Progenitor cell of endocrine pancreas (in vitro differentiated cells): ENCODE measurements at places on chromosomes 3 and 15.

DNA sequence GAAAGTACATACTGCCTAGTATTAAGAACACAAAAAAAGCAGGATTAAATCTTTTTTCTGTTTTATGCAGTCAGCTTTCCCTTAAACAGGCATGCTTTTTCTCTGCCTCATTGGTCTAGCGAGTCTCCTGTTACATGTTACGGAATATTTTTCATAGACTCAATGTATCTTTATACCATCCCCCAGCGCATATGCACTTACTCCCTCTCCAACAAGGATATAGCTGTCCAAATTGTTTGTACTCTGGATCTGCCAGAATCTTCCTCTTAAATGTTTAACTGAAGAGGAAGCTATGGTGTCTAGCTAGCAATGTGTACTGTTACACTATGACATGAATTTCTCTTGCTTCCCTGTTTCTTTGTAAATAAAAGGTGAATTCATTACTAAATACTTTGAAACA lies 9.2 kb upstream of the SLCO3A1 start:
- H3K4me3 ChIP-seq, result no peak overlapping the region
- no peaks in the 10 kb centered on the region for H3K4me1 ChIP-seq
- peaks cover 44% of the 10 kb centered on the region for H3K27me3 ChIP-seq
- no peak for DNase-seq
- H3K27ac ChIP-seq, result no peak overlapping the region

DNA sequence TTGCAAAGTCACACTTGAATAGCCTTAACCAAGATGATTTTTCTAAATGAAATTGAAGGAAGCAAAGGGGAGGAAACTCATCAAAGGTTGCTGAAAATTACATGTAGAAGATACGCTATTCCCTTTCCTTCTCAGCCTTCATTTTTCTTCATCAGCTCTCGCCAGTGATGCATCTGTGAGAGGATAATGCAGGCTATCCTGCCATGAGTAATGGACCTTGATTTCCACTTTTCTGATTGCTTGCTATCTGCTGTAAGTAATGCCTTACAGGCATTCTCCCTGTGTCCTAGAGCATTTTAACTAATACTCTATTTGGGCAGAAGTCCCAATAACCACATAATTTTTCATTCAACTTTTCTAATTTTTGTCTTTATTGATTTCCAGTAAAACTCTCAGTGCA lies 162.6 kb downstream of the BBX start:
- H3K4me1 ChIP-seq, result peaks cover 23% of the 10 kb centered on the region
- no peak overlapping the region for H3K27ac ChIP-seq
- H3K4me3 ChIP-seq, result no peak overlapping the region
- H3K36me3 ChIP-seq, result no peaks in the 10 kb centered on the region
- no peaks in the 10 kb centered on the region for H3K27me3 ChIP-seq

DNA sequence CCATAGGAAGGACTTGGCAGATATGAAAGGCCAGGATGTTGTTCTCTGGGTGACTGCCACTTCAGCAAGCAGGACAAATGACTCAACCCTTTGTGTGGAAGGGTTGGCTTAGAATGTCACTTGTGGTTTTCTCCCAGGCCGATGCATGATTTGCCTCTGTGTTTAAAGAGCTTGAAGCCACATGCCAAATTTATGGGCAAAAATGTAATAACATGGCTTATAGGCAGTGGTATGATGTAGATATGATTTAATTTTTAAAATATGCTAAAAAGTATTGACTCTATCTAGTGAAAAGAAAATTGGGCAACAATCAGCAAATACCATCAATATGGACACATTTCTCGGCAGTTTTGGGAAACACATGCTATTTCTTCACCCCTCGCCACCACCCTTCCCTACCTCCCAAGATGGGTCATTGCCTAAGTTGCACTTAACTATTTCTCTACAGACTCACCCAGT lies 114.6 kb downstream of the CYP19A1 start:
- DNase-seq, result no peak
- H3K27ac ChIP-seq, result no peak overlapping the region
- no peak overlapping the region for H3K4me3 ChIP-seq
- H3K4me1 ChIP-seq, result no peaks in the 10 kb centered on the region
- H3K27me3 ChIP-seq, result peaks cover 10% of the 10 kb centered on the region

DNA sequence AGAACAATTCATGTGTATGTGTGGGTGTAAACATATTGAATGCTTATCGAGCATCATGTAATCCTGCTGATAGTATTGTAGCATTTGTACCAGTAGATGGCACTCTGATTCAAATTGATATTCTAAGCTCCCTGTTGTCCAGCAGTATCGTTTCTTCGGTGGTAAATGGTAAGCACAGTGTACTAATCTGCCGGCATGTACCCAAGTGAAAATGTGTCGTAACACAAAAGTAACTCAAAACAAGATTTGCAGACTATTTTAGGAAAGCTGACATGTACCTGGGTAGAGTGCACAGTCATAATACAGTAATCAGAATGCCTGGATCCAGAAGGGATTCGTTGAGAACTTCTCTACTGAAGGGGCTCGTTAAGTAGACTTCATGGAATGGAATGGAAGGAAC lies 31.7 kb upstream of the MNS1 start:
- peaks cover 7% of the 10 kb centered on the region for H3K27me3 ChIP-seq
- H3K4me1 ChIP-seq, result peaks cover 4% of the 10 kb centered on the region
- no peaks in the 10 kb centered on the region for H3K36me3 ChIP-seq
- no peak for DNase-seq
- peak overlapping the region; percentile 1 for H3K27ac ChIP-seq
- H3K4me3 ChIP-seq, result no peak overlapping the region

GRCh38 chr3:172104471-172105072 lies 65.2 kb downstream of the FNDC3B start:
- DNase-seq, result no peak
- peaks cover 7% of the 10 kb centered on the region for H3K36me3 ChIP-seq
- peaks cover 72% of the 10 kb centered on the region for H3K4me1 ChIP-seq
- no peaks in the 10 kb centered on the region for H3K27me3 ChIP-seq
- peak overlapping the region; percentile 51 for H3K4me3 ChIP-seq

DNA sequence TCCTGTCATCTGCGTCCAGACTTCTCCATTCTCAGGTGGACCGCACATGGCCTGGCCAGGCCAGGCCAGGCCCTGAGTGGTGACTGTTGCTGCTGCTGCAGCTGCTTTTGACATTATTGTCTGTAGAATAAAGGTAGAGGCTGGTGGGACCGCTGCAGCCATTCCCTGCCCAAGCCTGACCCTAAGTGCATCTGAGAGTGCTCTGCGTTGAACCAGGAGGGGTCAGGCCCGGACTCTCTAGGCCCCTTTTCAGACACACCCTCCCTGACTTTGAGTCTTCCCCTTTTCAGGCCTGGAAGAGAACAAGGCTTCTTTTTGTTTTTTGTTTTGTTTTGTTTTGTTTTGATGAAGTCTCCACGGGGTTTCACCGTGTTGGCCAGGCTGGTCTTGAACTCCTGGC lies 54.6 kb upstream of the FLNB start:
- no peaks in the 10 kb centered on the region for H3K27me3 ChIP-seq
- DNase-seq, result no peak
- H3K4me3 ChIP-seq, result no peak overlapping the region
- H3K4me1 ChIP-seq, result peaks cover 14% of the 10 kb centered on the region
- no peak overlapping the region for H3K27ac ChIP-seq

- peaks cover 64% of the 10 kb centered on the region for H3K4me1 ChIP-seq
- H3K27ac ChIP-seq, result peak overlapping the region; percentile 99
- H3K27me3 ChIP-seq, result no peaks in the 10 kb centered on the region
Measured at GRCh38 chr15:38071211-38071972, 137.0 kb downstream of the TMCO5A start.

- H3K36me3 ChIP-seq, result no peaks in the 10 kb centered on the region
- H3K27me3 ChIP-seq, result peaks cover 15% of the 10 kb centered on the region
- peaks cover 21% of the 10 kb centered on the region for H3K4me1 ChIP-seq
- no peak for DNase-seq
Measured at GRCh38 chr15:49082960-49083359, 36.7 kb upstream of the SECISBP2L start.

DNA sequence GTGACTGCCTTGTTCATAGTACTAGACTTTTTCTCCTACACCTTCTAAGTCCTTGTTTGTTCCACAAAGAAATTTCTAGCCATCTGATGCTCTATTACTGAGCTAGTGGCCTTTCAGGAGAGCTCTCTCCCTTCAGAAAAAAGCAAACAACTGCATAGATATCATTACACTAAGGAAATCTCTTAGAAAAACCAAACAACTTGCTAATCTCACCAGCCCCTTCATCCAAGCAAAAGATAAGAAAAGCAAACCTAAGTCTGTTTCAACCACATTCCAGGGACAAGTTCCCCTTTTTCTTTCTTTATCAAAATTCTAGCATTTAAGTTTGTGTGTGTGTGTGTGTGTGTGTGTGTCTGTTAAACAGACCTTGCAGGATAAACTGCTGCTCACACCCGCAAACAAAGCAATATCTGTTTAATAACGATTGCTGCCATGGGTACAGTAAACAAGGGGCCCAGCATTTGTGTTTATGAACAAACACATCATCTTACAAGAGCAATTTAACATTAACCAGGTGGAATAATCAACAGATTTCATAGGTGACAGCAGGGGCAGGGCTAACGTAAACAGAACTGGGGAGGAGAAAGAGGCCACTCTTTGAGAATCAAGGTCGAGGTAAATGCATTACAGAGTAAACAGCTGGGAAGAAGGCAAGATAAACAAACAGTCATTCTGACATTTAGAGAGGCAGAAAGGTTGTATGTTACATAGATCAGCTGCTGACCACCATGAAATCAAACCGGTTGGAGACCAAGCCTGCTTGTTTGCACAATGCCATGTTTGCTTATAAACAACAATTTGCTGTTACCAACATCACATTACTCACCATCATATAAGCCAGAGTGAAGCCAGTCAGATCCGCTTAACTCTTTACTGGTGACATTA lies 375.1 kb downstream of the FOXP1 start:
- DNase-seq, result peak; percentile 23
- H3K36me3 ChIP-seq, result peaks cover 5% of the 10 kb centered on the region
- H3K4me1 ChIP-seq, result peaks cover 78% of the 10 kb centered on the region
- no peaks in the 10 kb centered on the region for H3K27me3 ChIP-seq
- H3K27ac ChIP-seq, result peak overlapping the region; percentile 95
- peak overlapping the region; percentile 57 for H3K4me3 ChIP-seq

- H3K36me3 ChIP-seq, result peaks cover 26% of the 10 kb centered on the region
- H3K27ac ChIP-seq, result no peak overlapping the region
- DNase-seq, result no peak
- H3K4me1 ChIP-seq, result peaks cover 2% of the 10 kb centered on the region
Measured at GRCh38 chr3:11411956-11412355, 139.8 kb downstream of the ATG7 start.

- no peak overlapping the region for H3K4me3 ChIP-seq
- DNase-seq, result peak; percentile 76
Measured at GRCh38 chr15:78000091-78000926, 77.2 kb downstream of the TBC1D2B start.

- no peak for DNase-seq
- peaks cover 4% of the 10 kb centered on the region for H3K4me1 ChIP-seq
- no peak overlapping the region for H3K27ac ChIP-seq
- no peak overlapping the region for H3K4me3 ChIP-seq
Measured at GRCh38 chr15:60760646-60761504, 281.9 kb upstream of the ICE2 start.

- peaks cover 24% of the 10 kb centered on the region for H3K27me3 ChIP-seq
- H3K27ac ChIP-seq, result no peak overlapping the region
- H3K36me3 ChIP-seq, result no peaks in the 10 kb centered on the region
- H3K4me1 ChIP-seq, result no peaks in the 10 kb centered on the region
- H3K4me3 ChIP-seq, result no peak overlapping the region
Measured at GRCh38 chr3:126399351-126399735, 4.6 kb downstream of the CFAP100 start.

GRCh38 chr15:47737477-47737876 lies 20.2 kb downstream of the SEMA6D start:
- H3K4me3 ChIP-seq, result no peak overlapping the region
- no peak for DNase-seq
- peaks cover 1% of the 10 kb centered on the region for H3K36me3 ChIP-seq
- H3K4me1 ChIP-seq, result peaks cover 25% of the 10 kb centered on the region
- no peak overlapping the region for H3K27ac ChIP-seq

DNA sequence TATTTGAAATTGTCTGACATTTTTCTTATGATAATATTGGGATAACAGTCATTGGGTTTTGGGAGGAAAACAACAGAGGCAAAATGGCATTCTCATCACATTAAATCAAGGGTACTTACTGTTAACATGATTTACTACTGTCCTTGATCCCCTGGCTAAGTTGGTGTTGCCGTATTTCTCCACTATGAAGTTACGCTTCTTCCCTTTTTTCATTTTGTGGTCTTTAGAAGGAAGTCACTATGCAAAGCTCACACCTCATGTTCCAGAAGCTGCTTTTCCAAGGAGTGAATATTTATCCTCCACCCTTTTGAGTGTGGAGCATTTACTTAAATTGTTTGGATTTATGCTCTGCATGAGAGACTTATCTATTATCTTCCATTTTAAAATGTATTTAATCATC lies 63.7 kb downstream of the ALCAM start:
- peaks cover 3% of the 10 kb centered on the region for H3K36me3 ChIP-seq
- no peak for DNase-seq
- H3K27ac ChIP-seq, result no peak overlapping the region
- peaks cover 16% of the 10 kb centered on the region for H3K4me1 ChIP-seq
- H3K27me3 ChIP-seq, result no peaks in the 10 kb centered on the region
- H3K4me3 ChIP-seq, result no peak overlapping the region

GRCh38 chr15:80747317-80748053 lies 31.7 kb upstream of the CEMIP start:
- H3K27ac ChIP-seq, result no peak overlapping the region
- no peak for DNase-seq
- H3K4me1 ChIP-seq, result peaks cover 15% of the 10 kb centered on the region
- no peak overlapping the region for H3K4me3 ChIP-seq
- no peaks in the 10 kb centered on the region for H3K27me3 ChIP-seq

GRCh38 chr3:192892981-192893700 lies 24.5 kb downstream of the MB21D2 start:
- peaks cover 5% of the 10 kb centered on the region for H3K27me3 ChIP-seq
- peaks cover 52% of the 10 kb centered on the region for H3K4me1 ChIP-seq
- peaks cover 7% of the 10 kb centered on the region for H3K36me3 ChIP-seq

GRCh38 chr15:59401824-59402569 lies 29.3 kb upstream of the MYO1E start:
- no peak overlapping the region for H3K27ac ChIP-seq
- DNase-seq, result no peak
- peaks cover 42% of the 10 kb centered on the region for H3K27me3 ChIP-seq
- H3K4me1 ChIP-seq, result peaks cover 10% of the 10 kb centered on the region
- H3K4me3 ChIP-seq, result no peak overlapping the region

DNA sequence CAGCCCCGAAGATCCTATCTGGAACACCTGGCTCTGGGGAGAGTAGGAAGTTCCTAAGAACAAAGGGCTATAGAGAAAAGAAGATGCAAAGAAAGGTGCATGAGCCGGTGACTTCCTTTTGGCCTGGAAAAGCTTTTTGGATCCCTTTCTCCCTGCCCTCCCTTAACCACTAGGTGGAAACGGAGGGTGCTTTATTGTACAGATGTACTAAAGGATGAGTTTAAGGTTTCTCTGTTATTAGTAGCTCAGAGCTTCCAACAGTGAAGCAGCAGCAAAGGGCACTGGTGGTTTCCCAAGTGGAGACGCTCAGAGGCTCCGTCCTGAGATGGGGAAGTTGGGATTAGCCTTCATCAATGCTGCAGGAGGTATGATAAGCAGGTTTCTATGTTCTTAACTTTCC lies 5.9 kb upstream of the ADGRG7 start:
- H3K4me1 ChIP-seq, result peaks cover 25% of the 10 kb centered on the region
- no peak for DNase-seq
- H3K36me3 ChIP-seq, result no peaks in the 10 kb centered on the region
